NCI-H460 (cell line): ENCODE measurements at places on chromosomes 6 and 20. TPM values are rescaled to one million over a fixed set of nuclear protein-coding genes. Genes with fewer than 3 reads are reported as not detected.

The B3GAT2 gene
- total RNA-seq = 0.02 TPM in 1 of 2 replicates, not detected in the other

The OPRM1 gene
- total RNA-seq = not detected in 2 replicates

The NFS1 gene
- 92.8 and 101 TPM in 2 replicates for total RNA-seq

The ARMC2 gene
- 1.6 and 3.1 TPM in 2 replicates for total RNA-seq

The ACSS1 gene
- 1.4 and 2.8 TPM in 2 replicates for total RNA-seq

The MACROD2 gene
- total RNA-seq = 1.4 and 2.0 TPM in 2 replicates

The PLAGL2 gene
- 5.9 and 6.5 TPM in 2 replicates for total RNA-seq

The MYBL2 gene
- total RNA-seq = 25.7 and 26.1 TPM in 2 replicates

The HSD17B8 gene
- total RNA-seq = 10.3 and 12.5 TPM in 2 replicates
